ENCODE measurements at places on chromosomes 1 and 21.

- no peak for DNase-seq
These were observed 688.5 kb downstream of the MATN1 start for GRCh38 chr1:30034627-30035521.

- no peak for DNase-seq
These were observed 58.3 kb downstream of the MSH4 start for GRCh38 chr1:75855010-75855409.

- DNase-seq, result no peak
These were observed 1.6 kb downstream of the COLGALT2 start for GRCh38 chr1:184035719-184036516.

- no peak for DNase-seq
These were observed 47.9 kb downstream of the SLC45A1 start for GRCh38 chr1:8365661-8366362.

- DNase-seq, result no peak
These were observed 7.1 kb upstream of the GPX7 start for GRCh38 chr1:52595061-52595460.

- DNase-seq, result no peak
These were observed 751 bp downstream of the STUM start for GRCh38 chr1:226549094-226549936.

- DNase-seq, result no peak
These were observed 66.4 kb upstream of the NEK2 start for GRCh38 chr1:211741788-211742187.

GRCh38 chr1:47991673-47992072, 5.5 kb downstream of the TRABD2B start:
- DNase-seq, result no peak

GRCh38 chr1:98323388-98323787, 338.1 kb upstream of the SNX7 start:
- DNase-seq, result no peak

- no peak for DNase-seq
These were observed 19.1 kb upstream of the PDE4B start for GRCh38 chr1:65773391-65774123.

DNA sequence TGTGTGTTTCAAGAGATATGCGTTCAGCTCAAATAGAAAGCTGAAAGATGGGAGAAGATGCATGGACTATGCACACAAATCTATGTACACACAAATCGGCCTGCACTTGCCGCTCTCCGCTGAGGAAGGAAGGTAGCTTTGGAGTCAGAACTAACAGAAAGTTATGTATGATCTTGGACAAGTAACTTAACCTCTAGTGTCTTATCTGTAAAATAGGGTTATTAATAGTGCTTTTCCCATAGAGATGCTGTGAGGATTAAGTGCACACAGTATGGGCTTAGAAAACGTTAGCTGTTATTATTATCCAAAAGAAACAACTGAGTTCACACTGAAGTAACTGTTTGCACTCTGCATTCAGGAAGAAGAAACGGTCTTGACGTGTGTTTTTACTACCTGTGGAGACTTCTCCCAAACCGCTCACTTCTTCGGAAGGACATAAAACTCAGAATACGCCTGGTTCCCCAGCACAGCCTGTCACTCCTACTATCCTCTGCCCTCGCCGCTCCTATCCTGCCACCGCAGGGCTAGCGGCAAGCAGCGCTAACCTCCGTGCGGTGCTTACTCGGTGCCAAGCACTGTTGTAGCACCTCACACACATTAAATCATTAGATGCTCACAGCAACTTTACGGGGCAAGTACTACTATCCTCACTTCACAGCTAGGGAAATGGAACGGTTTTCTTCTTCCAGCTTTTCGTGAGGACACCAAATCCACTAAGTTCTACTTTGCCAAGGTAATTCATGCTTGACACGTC, 1.3 kb downstream of the TGFBR3 start:
- no peak for DNase-seq

GRCh38 chr1:15427280-15427666, 11.0 kb upstream of the CTRC start:
- DNase-seq, result no peak

DNA sequence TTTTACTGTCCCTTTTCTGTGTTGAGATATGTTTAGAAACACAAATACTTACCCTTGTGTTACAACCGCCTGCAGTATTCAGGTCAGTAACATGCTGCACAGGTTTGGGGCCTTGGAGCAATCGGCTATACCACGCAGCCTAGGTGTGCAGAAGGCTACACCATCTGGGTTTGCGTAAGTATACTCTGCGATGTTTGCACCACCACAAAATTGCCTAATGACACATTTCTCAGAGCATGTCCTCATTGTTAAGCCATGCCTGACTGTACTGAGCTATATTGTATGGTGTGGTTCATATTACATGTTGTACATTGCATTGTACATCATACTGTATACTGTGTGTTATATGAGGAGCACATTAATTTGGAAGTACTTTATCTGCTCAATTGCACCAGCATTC, 247.4 kb downstream of the RHOU start:
- DNase-seq, result no peak

DNA sequence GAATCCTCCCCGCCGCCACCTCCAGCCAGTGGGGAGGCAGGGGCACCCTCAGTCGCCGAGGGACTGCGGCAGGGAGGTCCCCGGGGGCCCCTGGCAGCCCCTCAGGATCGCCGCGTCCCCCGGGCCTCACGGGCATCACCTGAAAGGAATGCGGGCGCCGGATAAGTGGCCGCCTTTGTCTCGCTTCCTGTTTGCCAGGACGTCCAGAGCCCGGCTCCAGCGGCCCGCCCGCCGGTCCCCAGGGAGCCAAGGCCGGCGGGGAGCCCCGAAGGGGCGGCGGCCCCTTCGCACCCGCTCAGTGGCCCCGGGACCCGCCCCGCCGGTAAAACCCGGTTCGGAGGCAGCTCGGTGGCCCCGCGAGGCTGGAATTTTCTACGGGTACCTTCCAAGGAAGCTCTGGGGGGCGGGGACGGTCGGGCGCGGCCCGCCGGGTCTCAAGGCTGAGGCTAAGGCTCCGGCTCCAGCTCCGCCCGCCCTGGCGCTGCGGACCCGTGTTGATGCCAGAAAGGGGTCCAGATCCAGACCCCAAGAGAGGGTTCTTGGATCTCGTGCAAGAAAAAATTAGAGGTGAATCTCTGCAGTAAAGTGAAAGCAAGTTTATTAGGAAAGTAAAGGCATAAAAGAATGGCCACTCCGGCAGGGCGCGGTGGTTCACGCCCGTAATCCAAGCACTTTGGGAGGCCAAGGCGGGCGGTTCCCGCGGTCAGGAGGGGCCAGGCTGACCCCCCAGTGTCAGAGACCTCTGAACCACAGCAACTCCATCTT, 12.6 kb downstream of the TINAGL1 start:
- DNase-seq, result no peak

DNA sequence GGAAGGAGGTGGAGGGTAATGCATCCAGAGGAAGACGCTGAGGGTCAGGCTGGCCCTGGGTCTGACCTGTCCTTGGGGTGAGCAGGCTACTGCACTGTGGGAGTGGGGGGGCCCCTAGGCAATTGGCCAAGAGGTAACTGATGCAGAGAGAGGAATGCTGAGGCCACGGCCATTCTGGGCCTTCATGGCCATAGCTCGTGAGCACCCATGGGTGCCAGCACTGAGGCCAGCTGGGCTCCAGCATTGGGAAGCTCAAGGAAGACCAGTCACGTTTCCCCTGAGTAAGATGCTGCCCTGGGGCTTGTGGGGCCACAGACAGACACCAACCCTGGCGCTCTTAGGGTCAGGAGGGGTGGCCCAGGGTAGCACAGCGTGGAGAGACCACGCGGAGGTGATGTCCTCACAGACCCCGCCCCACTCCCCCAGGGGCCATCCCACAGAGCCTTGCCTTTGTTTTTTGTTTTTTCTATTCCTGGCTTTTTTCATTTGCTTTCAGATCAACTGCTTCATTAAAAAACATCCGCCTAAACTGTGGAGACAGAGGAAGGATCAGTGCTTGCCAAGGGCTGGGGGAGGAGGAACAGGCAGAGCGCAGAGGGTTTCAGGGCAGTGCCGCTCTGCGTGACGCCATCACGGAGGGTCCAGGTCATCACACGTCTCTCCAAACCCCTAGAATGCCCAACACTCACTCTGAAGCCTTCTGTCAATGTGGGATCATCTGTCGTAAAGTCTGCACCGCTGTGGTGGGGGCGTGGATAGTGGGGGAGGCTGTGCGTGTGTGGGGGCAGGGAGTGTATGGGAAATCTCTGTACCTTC, 61.1 kb downstream of the SIK1 start:
- DNase-seq, result no peak

DNA sequence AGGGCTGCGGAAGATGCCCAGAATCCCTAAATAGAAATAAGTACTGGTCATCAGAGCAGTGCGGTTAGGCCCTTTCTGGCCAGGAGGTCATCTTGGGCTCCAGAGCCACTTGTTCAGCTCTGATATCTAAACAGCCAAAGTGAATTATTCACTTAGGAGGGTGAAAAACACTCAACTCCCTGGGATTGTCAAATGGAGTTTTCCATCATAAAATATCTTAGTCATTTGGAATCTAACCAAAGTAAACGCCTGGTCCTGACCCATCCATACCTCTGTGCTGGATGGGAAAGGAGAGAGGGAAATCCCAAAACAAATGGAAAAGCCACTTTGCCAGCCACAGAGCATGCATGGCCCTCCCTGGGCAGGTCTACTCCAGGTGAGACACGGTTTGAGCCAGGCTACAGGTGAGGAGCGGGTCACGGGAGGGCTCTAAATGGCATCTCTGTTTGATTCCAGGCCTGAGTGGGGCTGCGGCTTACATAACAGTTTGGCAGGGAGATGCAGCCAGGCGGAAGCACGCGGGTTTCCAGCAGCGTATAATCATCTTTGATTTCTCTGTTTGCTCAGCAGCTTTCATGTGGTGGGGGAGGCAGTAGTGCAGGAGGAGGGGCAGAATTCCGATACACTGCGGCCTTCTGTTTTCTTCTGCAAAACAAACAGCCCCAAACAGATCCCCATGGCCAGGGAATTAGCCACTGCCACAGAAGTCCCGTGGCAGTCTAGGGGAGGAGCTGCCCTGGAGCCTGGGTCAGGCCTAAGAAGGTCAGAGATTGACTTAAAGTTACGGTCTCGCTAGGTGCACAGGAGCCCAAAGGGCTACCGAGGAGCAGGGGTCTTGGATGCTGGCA, 59.1 kb upstream of the ZNF648 start:
- no peak for DNase-seq
